ENCODE measurements at places on chromosomes 16 and 17.
A peak's percentile ranks its signal among the peaks of the same experiment; 100 is the strongest.

- no peak for DNase-seq
These were observed 215.9 kb upstream of the GSE1 start for GRCh38 chr16:85396879-85397871.

DNA sequence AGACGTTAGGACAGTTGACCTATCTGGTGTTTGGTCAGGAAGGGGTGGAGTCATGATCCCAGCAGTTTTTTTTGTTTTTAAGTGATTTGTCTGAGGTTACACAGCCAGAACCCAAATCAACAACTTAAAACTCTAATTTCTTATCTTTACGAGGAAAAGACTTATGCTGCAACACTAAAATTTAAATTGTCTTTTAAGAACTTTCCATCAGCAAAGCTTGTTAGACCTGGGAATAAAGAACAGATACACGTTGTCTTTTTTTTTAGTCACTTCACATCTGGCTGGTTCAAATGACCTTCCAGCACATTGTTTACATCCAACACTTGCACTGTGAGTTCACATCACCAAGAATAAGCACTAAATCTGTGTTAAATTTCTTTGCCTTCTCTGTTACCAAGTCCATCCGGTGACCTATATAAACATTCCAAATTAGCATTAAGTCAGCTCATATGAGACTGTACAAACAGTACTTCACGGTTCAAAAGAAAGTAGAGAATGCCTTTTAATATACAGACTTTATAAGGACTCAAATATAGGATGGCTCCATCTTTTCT lies 115.0 kb downstream of the HS3ST2 start:
- DNase-seq: no peak

- peak; percentile 34 for DNase-seq
These were observed 981 bp downstream of the GLG1 start for GRCh38 chr16:74605746-74606520.

DNA sequence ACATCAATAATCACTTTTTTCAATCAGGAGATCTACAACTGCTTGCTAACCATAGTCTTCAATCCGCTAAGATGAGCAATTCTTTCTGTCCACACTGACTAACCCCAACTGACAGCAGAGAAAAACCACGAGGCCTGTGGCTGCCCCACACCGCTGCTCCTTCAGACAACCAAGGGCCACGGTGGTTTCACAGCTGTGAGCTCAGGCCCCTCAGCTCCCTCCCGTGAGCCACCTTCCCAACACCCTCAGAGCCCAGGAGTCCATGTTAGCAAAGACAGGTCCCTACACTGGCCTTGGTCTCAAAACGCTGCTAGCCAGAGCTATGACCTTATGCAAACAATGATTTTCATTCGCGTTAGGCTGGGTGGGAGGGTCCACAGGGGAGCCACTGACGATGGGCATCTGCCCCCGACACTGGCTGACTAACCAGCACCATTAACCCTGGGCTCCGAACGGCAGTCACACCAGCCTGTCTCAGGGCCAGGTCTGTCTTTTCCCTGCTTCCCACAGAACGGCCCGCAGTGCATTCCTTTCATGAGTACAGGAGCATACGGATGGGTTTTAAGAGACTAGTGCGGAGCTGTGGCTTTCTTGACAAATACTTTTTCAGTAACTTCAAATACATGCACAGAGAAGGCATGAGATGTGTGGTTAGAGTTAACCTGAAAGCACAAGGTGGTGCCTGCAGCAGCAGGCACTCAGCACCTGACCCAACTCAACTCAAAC lies 67.3 kb downstream of the ANKRD11 start:
- DNase-seq: peak; percentile 66

DNA sequence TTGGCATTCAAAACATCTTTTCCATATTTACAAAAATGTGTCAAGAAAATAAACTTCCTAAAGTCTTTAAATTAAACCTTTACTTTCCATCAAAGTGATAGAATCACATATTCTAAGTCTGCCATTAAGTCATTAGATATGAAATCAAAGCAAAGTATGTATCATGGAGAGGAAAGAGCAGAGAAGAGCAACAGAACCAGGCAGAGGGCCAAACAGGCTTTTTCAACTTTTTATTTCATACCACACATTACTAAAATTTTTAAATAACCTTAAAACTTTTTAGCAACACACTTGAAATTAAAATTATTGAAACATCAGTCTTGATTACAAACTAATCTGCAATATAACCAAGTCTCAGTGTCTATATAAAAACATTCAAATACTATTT lies 13.8 kb downstream of the SIAH1 start:
- DNase-seq: peak; percentile 34

DNA sequence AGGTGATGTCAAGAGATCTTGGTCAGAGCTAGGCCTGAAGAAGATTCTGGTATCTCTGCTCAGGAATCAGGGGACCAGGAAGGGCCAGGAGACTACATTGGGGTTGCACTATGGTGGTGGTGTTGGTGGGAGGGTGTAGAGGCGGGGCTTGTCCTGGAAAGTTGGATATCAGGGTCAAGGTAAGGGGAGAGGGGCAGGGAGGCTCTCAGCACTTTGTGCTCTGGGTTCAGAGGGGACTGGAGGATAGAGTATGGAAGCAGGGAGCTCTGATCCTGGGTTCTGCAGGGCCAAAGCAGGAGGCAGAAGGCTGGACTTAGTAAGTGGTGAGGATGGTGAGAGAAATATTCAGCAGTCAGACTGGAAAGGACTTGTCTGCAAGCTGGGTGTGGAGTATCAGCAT lies 3.0 kb downstream of the NOL3 start:
- DNase-seq: no peak

DNA sequence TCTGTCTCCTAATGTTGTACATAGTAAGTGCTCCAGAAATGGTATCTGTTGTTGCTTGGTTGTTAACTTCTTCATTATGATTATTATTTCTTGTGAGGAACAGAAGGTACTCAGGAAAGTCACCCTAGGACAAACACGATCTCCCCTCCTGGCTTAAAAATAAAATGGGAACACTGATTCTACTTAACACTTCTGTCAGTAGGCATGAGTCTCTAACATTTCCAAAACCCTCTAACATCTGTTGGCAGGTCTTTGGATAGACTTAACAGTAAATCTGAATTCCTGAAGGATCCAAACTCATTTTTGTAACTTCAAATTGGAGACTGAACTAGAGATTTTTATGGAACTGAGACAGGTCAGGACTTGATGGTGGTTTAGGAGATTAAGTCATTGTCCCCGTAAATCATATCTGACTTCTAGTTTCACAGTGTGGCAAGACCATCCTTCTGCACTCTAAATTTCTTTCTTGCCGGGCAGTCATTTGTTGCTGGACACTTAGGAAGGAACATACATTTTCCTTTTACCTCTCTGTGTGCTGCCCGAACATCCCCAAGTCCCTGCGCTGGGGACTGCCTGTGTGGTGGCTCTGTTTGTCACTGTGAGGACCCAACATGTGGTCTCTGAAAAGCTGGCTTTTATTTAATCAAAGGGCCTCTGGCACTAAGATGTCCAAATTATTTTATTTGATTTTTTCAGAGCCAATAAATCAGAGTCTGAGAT lies 149.9 kb downstream of the NPIPB5 start:
- DNase-seq: no peak

Measured in fibroblast of skin of abdomen (primary cell).